ENCODE measurements at places on chromosomes 4 and X.
A peak's percentile ranks its signal among the peaks of the same experiment; 100 is the strongest.

- DNase-seq, result no peak
These were observed 5.9 kb upstream of the HSD17B10 start for GRCh38 chrX:53440101-53440500.

- DNase-seq, result no peak
These were observed 212.7 kb upstream of the TBL1X start for GRCh38 chrX:9252182-9252581.

GRCh38 chr4:68883870-68884269 lies 67.7 kb downstream of the UGT2A3 start:
- DNase-seq, result no peak

GRCh38 chr4:183471946-183472708 lies 27.7 kb downstream of the CDKN2AIP start:
- peak; percentile 46 for DNase-seq

DNA sequence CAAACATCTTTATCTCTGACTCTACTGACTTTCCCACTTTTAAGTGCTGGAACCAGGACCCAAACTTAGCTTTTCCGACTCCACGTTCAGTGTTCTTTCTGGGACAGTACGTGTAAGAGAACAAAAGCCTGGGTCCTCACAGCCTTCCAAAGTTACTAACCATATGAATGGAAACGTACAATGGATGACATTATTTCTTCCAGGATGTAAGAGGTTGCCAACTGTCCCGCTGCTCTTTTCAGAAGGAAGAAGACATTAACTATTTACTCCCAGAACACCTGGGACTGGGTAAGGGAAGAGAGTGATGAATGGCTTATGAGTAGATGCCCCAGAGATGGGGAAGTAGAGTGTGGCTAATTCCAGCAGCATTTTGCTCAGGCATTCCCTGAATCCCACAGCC lies 114.7 kb downstream of the TRAPPC11 start:
- no peak for DNase-seq

- DNase-seq, result no peak
These were observed 4.1 kb downstream of the DCK start for GRCh38 chr4:70997546-70997945.

DNA sequence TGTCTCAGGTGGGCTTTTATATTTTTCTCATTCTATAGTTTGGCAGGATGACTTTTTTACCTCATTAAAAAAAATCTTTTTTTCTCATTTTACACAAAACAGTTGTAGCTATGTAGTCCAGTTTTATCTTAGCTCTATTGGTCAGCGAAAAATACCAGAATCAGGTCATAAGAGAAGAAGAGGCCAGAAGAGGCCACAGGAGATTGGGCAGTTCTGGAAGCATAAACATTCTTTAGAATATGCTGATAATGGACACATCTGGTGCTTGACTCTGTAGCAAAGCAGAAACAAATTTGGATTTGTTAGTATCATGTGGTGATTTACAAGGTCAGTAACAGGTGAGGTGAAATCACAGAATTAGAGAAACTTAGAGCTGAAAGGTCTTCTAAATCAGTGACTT lies 66.6 kb upstream of the ARHGAP24 start:
- DNase-seq, result no peak

DNA sequence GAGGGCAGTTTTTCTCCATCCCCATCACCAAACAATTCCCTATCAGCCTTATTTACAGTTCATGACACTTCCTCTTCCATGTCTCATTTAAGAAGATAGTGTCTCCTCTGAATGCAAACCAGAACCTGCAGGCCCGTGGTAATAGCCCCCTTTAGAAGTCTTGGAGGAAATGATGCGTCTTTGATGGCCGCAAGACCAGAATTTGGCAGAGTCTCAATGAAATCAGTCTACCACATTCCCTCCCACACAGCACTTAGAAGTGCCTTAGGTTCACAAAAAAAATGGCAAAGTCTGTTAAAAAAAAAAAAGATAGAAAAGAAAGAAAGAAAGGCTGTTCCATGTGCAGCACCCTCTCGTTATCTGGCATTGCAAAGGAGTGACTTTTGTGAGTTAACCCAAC lies 2.1 kb upstream of the KDR start:
- DNase-seq, result no peak

DNA sequence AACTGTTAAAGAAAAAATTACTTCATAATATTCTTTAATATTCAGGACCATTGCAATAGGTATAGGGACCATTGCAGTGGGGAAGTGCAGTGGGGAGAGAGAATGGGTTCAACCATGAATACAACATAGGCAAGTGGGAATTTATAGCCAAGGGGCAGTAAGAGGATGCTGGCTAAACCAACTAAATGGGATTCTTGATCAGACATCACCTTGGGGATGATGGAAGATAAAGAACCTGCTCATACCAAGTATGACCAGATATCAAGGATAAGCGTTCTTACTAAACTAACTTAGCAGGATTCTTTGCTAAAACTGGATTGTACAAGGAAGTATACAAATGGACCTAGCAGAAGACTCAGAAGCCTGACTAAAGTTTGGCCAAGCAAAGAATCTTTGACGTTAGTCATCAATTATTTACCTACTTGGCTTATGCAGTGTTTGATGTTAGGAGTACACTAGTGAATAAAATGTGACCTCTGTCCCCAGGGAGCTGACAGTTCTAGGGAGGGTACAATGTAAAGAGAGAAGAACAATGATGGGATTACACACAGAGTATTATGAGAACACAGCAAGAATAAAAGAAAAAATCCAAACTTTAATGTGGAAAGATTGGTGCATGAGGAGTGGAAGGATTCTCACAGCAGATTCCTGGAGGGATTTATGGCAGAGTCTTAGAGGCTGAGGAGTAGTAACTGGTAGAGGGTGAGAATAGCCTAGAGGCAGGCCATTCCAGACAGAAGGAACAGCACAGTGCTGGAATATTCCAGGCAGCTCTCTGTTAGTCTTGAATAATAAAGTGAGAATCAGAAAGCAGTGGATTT lies 54.7 kb upstream of the MYOZ2 start:
- DNase-seq, result no peak

GRCh38 chr4:185916231-185916630 lies 104.2 kb upstream of the SORBS2 start:
- no peak for DNase-seq

DNA sequence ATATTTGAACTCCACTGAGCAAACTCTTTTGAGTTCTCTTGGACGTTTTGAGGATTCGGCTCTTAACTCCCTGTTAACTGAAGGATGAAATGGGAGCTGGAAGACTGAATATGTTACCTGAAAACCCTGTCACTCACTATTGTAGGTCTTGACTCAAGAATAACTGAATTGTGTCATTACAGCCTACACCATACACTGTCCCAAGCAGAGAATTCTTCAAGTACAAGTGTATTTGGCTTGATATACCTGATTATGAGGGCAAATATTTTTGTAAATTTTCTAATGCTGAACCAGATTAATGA lies 276.1 kb downstream of the CFAP299 start:
- no peak for DNase-seq

DNA sequence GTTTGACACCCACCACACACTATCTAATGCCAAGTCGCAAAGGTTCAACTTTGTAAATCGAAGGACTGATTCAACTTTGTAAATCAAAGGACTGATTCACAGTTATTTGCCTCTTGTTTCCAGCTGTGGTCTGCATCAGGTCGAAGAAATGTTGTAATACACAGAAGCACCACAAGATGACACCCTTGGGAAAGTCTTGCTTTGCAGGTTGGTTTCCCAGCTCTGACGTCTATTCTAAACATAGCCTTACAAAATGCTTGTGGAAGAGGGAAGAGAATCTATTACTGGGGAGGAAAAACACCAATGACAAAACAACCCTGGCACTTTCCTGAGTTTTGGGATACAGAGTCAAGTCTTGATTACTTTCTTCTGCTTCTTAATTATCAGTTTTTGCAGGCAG lies 35.3 kb downstream of the SUPT20HL1 start:
- no peak for DNase-seq

DNA sequence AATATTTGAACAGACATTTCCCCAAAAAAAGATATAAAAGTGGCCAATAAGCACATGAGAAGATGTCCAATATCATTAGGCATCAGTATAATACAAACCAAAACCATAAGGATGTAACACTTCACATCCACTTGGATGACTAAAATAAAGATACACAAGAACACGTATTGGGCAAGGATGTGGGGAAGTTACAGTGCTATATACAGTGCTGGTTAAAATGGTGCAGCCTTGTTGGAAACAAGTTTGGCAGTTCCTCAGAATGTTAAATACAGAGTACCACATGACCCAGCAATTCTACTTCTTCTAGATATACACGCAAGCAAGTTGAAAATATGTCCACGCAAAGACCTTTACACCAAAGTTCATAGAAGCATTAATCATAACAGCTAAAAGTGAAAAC lies 58.9 kb downstream of the HAUS3 start:
- DNase-seq, result no peak

GRCh38 chr4:123421937-123422781 lies 25.6 kb downstream of the SPRY1 start:
- no peak for DNase-seq

DNA sequence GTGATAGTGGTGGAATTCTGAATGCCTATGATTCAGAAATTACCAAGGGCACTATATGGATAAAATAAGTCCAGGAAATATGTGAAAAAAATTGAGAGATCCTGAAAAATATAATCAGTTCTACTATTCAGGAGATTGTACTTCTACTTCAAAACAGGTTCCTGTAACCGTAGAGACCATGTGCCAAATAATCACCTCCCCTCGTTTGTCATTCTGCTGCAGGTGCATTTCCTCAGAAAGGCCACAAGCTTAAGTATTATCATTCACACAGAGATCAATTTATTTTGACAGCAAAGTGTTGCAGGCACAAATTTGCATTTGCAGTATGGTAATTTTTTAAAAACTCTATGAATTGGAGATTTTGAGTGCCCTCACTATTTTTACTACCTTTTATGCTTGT lies 1000.0 kb downstream of the CCSER1 start:
- no peak for DNase-seq

DNA sequence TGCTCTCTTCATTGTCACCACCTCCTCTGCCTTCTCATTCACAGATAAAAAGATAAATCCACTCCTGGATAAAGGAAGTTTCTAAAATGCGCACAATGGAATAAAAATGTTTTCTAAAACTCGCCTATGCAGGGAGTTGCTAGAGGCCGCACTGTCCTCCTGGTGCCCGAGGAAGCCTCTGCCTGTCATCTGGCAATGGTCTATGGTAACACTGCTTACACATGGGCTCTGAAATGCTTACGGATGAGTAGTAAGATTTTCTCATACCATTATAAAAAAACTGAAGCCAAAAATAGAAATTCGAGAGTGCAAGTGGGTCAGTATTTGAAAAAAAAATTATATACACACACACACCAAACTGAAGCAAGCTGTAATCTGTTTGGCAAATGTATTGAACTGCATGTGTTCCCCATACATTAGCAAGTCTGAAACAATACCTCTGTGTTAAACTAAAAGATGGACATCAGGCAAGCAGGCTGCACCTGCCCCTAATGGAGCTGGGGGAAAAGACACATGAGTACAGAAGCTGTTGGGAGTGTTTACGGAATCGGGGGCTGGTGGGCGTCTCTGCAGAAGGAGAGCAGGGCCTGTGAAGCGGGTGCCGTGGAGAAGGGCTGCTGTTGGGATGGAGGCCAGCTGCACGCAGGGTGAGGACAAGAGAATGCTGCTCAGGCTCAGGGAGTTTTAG lies 103.3 kb upstream of the FAT1 start:
- DNase-seq, result no peak

DNA sequence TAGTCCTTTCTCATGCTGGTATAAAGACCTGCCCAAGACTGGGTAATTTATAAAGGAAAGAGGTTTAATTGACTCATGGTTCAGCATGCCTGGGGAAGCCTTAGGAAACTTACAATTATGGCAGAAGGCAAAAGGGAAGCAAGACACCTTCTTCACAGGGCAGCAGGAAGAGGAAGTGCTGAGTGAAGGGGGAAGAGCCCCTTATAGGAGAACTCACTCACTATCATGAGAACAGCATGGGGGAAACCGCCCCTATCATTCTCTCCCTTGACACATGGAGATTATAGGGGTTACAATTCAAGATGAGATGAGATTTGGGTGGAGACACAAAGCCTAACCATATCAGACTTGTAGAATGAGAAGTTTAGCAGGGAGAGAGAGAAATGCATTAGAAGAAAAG lies 373.3 kb upstream of the DIAPH2 start:
- DNase-seq, result no peak

GRCh38 chrX:111831343-111831742 lies 44.6 kb upstream of the TRPC5OS start:
- DNase-seq, result no peak

GRCh38 chr4:98728433-98728832 lies 70.0 kb upstream of the TSPAN5 start:
- no peak for DNase-seq

DNA sequence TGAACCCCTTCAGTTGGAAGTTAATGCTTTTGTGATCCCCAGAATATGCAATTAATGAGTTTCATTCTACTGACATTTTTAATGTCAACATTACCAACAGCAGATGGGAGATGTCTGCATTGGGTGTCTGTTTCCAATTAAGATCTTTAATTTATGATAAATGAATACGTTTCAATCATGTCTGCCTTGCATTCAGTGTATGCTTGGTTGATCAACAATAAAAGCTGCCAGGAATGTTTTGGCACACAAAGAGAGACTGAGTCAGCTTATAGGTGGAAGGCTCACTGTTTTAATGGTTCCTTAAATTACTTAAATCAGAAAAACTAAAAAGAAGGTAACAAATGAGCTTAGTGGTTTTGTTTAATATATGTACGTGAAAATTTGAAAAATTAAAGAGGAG lies 359.9 kb upstream of the CNKSR2 start:
- no peak for DNase-seq

- DNase-seq, result no peak
These were observed 247.7 kb upstream of the ARSJ start for GRCh38 chr4:114226968-114227760.

DNA sequence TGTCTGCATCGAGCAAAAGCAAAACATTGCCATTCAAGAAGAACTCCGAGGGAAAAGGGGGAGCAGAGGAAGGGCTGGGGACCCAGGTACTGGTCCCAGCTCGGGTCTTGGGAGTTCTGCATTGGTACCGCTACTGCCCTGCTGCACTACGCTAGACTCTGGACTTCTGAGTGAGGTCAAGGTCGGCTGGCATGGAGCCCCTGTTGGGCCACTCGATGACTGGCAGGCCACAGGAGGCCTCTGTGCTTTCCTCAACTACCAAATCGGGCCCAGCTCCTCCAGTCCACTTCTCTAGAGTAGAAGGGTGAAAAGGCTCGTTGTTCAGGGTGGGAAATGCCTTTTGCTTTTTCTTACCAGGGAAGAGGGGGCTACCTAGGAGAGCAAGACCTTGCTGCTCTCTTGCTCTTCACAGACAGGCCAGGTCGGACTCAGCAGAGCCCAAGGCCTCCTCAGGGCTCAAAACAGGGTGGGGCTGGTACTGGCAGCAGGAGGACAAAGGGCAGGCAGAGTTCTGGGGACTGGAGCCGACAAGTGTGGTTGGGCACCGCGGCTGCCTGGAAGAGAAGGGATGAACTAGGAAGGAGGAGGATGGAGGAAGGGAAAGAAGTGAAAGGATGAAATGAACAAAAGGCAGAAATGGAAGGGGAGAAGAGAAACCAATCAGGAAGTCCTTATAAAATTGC lies 8.9 kb upstream of the IRAK1 start:
- DNase-seq, result no peak

- no peak for DNase-seq
These were observed 280.9 kb downstream of the ARAP2 start for GRCh38 chr4:35963383-35963782.
